ENCODE measurements at places on chromosomes 5 and 9.

- no peak for DNase-seq
Measured at GRCh38 chr5:113091622-113092021, 115.0 kb downstream of the DCP2 start.

- no peak for DNase-seq
Measured at GRCh38 chr9:114869845-114870244, 60.5 kb downstream of the TNFSF8 start.

DNA sequence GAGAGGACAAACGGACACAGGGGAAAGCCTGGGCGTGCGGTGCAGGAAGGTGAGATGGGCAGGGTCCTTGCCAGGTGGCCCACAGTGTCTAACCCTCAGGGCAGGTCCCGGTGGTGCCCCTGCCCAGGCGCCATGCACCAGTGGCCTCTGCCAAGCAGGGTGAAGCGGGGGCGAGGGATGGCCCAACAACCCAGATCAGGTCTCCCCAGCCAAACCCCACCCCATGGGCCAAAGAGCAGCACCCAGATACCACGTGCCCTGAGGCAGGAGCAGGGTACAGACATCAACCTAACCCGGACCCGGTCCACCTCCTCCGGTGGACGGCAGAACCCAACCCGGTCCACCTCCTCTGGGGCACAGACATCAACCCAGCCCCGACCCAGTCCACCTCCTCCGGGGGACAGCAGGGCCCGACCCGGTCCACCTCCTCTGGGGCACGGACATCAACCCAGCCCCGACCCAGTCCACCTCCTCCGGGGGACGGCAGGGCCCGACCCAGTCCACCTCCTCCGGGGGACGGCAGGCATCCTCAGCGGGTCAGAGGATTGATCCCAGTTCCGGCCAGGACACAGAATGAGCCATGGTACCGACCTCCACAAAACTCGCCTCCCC is 12.8 kb downstream of the SLC12A7 start:
- no peak for DNase-seq

- DNase-seq: no peak
Measured at GRCh38 chr5:177325868-177326381, 14.2 kb upstream of the MXD3 start.

DNA sequence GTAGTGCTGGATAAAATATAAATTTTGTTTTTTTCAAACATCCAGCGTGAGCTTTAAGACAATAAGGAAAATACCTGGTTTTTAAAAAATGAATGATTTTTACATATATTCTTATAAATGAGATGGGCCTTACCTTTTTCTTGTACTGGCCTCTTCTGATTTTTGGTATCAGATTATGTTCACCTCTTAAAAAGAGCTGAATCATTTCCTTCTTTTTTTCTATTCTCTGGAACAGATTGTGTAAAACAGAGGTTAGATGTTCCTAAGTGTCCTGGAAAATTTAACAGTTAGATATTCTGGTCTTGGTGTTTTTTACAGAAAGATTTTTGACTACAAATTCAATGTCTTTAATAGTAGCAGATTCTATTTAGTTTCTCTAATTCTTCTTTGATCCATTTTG is 74.6 kb downstream of the NDUFAF2 start:
- DNase-seq: no peak

GRCh38 chr5:176596689-176597416 is 13.1 kb downstream of the GPRIN1 start:
- no peak for DNase-seq

- DNase-seq: no peak
Measured at GRCh38 chr5:102889033-102889432, 133.9 kb downstream of the PAM start.

- no peak for DNase-seq
Measured at GRCh38 chr9:14245901-14246525, 67.9 kb downstream of the NFIB start.

GRCh38 chr9:124869986-124870560 is 8.1 kb downstream of the ARPC5L start:
- DNase-seq: no peak

GRCh38 chr9:72779614-72780013 is 173.2 kb downstream of the ALDH1A1 start:
- DNase-seq: no peak

- DNase-seq: no peak
Measured at GRCh38 chr9:129223551-129224208, 45.6 kb upstream of the IER5L start.

GRCh38 chr5:38783011-38783561 is 62.7 kb upstream of the OSMR start:
- DNase-seq: peak; percentile 84

DNA sequence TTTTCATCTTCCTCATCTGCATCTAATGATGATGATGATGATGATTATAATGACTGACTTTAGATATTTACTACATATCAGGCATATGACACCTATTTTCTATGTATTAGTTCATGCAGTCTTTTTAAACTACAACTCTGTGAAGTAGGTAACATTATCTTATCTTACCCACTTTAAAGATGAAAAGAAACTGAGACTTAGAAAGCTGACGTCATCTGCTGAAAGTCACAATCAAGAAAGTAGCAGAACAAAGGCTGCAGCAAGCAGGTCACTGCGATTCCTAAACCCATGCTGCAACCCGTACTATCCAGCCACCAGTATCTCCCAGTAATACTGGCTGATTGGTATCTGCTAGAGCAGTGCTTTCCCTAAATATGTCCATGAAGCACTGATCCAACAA is 40.1 kb upstream of the INSYN2B start:
- DNase-seq: no peak

DNA sequence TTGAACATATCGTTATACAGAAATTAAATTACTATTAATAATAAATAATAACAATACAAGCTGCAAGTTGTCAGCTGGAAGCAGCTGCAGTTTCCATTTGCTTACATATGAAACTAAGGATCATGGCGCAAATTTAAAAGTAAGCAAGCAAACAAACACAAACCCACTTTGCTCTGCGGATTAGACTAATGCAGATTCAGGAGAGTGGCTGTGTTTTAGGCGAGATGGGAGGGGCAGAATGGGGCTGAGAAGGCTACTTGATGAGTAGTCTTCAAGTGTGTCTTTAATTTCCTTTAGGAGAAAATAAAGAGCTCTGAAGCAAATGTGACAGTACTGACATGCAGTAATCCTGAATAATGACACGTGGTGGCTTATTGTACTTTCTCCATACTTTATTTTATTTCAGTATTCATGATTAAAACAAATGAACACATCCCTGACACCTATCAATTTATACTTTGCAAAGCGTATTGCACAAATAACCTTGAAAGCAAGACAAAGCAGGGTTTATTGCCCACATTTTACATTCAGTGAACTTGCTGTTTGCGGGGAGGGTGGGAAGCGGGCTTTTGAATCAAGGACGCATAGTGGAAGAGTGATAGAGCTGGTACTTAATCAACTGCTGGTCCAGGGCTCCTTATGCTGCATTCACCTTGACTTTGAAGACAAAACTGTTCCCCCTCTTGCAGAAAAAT is 221.4 kb upstream of the TRIM32 start:
- DNase-seq: no peak

DNA sequence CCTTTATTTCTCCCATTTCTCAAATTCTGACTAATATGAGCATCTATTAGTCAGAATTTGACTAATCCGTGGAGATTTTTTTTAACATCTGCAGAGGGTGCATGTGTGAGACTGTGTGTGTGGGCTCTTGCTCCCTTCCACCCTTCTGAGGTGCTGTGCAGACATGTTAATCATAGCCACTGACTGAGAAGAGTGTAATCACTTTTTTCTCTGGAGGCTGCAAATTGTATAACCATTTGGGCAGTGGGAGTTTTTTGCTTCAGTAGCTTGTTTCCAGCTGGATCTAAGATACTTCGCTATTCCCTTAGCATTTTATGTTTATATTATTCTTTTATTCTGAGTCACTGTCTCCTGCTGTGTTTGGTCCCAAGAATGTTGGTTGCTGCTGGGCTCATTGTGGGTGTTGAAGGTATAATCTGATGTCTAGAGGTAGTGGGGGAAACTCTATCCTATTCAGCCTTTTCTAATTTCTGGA is 66.2 kb downstream of the ARHGEF28 start:
- DNase-seq: no peak

DNA sequence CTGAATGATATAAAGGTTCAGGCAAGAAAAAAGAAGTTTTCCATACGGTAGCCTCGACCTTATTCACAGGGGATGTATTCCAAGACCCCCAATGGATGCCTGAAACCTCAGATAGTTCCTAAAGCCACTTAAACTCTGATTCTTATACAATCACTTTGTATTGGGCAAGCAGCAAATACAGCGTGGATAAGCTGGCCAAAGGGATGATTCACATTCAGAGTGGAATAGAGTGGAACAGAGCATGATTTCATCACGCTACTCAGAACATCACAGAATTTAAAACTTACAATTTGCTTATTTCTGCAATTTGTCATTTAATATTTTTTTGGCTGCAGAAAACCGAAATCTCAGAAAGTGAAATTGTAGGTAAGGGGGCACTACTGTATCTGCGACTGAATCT is 40.5 kb upstream of the CDH18 start:
- DNase-seq: no peak

DNA sequence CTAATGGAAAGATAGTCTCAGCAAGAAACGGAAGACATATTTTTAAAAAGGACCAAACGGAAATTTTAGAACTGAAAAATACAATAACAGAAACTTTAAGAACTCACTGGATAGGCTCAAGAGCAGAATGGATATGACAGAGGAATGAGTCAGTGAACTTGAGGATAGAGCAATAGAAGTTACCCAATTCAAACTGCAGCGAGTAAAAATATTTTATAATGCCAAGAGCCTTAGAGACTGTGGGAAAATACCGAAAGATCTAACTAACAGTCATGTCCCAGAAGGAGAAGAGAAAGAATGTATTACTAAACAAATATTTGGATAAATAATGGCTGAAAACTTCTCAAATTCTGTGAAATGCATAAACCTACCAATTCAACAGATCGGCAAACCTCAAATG is 40.8 kb downstream of the ADAMTS2 start:
- no peak for DNase-seq

DNA sequence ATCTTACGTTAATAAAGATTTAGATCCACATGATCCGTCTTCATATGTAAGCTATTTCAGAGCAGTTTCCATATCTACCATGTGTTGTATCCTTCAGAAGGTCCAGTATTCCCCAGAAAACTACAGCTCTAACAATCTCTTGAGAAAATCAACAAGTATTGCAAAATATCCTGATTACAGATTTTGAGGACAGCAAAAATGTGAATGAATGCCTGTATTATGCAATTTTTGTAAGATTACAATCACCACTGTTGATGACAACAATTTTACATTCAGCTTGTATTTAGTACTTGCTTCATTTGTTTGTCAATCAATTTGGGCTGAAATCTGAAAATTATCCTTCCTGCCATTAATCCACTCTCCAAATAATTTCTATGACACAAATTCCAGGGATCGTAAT is 43.0 kb upstream of the FLT4 start:
- DNase-seq: no peak

DNA sequence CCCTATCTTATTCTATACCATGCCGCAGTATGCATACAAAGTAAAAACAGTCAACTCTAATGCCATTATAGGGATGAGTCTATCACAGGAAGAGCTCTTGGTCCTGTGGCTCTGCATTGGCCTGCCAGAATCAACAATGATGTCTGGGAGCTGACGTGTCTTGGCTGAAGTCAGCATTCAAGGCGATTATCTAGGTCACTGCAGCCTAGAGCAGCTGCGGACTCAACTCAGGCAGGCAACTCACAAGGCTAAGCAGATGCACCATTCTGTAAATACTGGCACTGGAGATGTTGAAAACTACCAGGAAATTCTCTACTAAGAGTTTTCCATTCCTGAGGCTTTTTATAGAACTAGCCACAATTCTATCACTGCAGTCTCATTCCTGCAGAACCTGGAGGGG is 13.3 kb downstream of the SPATA9 start:
- DNase-seq: peak; percentile 47

GRCh38 chr9:115444959-115445358 is 327.0 kb upstream of the TNC start:
- no peak for DNase-seq

GRCh38 chr9:108033976-108034964 is 544.7 kb upstream of the KLF4 start:
- DNase-seq: no peak

DNA sequence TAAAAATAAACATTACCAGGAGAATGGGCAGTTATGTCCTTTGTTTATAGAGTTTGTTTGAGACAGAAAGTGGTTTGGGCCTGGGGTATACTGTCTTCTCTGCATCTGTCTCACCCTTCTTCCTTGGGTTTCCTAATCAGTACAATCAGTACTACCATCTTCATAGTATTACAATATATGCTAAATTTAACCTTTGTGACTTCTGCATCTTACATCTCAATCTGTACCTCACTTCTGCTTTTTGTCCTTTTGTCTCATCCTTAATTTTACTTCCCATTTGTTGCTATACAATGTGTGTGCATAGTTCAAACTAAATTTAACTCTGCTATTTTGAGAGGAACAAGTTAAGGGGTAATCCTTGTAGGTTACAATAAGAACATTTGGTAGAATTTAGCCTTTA is 19.6 kb downstream of the FBXO38 start:
- DNase-seq: no peak

GRCh38 chr5:149317281-149318048 is 27.8 kb upstream of the GRPEL2 start:
- no peak for DNase-seq

- DNase-seq: no peak
Measured at GRCh38 chr5:57366744-57367143, 115.9 kb downstream of the ACTBL2 start.

GRCh38 chr9:109584205-109584604 is 86.1 kb upstream of the PTPN3 start:
- DNase-seq: no peak
